Fibroblast of skin of abdomen (primary cell): ENCODE measurements at places on chromosomes 7 and 10.

DNA sequence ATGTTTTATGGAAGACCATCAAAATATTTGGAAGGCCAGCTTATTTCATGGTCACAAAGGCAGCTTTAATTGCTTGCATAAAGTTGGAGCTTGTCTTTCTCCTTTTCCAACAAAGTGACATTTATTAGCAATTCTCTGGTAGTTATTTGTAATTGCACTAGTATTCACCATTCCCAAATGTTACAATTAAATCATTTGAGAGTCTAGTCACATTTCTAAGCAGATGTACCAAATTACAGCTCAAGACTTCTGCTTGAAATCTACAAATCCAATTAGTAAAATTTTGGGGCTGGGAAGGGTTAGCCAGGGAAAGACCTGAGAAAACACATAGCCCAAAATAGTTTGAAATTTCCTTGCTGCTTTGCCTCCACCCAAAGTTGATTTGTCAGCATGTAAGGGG lies 376.1 kb upstream of the LRGUK start:
- DNase-seq, result no peak

DNA sequence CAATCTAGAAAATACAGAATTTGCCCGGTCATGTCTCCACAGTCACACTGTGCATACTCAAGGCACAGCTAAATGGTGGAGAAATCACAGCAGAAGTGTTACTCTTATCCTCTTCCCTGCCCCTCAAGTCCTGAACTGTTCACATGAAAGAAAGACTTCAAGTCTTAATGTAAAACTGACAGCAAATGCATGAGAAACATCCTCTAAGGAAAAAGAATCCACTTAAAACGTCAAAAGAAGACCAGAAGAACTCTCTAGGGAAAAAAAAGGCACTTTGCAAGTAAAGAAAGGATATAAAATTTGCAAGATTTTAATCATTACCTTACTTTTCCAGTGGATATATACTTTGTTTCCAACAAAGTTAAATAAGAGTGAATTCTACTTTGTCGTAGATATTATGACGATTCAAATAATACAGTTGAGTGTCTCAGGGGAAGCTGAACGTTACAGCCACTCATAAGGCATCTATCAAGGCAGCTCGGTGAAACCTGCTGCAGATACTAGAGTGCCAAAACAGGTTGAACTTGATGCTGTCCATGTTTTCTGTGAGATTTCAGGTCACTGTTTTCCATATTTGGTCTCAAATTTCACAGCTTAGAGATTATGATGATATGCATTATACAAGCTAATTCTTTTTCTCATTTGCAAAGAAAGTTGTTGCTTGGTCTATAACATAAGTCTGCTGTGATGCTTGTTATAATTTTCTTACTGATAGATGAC lies 155.0 kb downstream of the CTTNBP2 start:
- DNase-seq, result no peak

DNA sequence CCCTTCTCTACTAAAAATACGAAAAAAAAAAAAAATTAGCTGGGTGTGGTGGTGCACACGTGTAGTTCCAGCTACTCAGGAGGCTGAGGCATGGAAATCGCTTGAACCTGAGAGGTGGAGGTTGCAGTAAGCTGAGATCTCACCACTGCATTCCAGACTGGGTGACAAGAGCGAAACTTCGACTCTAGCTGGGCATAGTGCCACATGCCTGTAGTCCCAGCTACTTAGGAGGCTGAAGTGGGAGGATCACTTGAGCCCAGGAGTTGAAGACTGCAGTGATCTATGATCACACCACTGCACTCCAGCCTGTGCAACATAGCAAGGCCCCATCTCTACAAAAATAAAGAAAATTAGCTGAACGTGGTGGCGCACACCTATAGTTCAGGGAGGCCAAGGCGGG lies 1.2 kb upstream of the SPACDR start:
- no peak for DNase-seq

DNA sequence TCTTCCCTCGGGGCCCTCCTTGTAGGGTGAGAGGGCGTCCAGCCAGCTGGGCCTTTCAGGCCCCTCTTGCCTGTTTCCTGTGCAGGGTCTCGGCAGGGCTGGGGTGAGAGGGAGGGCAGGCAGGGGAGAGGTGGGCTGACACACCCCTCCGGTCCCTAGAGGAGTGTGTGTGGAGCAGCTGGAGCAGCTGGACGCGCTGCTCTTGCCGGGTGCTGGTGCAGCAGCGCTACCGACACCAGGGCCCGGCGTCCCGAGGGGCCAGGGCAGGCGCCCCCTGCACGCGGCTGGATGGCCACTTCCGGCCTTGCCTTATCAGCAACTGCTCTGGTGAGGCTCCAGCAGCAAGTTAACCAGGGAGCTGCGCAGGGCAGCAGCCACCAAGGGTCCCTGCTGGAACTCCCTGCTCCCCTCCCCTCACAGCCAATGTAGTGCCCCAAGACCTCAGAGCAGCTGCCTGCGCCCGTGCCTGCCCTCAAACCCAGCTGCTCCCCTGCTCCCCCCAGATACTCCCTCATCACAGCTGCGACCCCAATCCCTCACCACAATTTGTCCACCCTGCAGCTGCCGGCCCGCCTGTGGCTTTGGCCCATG lies 15.7 kb upstream of the ZNF862 start:
- no peak for DNase-seq

GRCh38 chr7:117929237-117929636 lies 56.0 kb upstream of the CTTNBP2 start:
- no peak for DNase-seq

DNA sequence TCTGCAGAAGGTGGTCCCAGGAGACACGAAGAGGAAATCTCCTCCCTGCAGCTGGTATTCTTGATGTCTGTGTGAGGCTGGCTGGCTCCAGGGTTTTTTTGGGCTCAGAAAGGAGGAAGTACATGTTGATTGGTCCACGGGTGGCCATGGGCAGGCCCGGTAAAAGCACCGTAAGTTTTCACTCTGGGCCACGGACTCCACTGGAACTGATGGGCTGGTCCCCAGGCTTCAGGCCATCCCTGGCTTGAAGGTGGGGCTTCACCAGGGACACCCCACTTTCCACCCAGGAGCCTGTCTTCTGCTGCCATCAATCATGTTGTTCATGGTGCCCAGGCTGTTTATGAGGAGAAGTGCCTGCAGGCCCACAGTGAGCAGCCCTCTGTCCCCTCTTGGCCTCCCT lies 736.8 kb downstream of the PCDH15 start:
- DNase-seq, result no peak

DNA sequence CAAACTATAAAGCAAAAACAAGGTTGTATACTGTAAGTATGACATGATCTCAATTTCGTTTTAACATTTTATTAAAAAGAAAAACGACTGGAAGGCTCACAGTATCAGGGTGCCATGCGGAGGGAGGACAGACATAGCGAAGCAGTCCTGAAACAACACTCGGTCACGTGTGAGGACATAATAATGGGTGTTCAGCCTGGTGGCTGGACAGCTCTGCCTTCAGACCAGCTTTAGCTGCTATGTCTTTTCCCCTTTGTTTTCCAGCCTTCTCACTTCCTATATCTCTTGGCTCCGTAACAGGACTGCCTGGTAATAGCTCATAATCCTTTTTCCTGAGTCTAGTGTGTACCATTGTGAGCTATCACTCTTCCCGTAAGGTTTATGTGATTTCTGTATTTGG lies 18.4 kb upstream of the KLF14 start:
- DNase-seq, result no peak

DNA sequence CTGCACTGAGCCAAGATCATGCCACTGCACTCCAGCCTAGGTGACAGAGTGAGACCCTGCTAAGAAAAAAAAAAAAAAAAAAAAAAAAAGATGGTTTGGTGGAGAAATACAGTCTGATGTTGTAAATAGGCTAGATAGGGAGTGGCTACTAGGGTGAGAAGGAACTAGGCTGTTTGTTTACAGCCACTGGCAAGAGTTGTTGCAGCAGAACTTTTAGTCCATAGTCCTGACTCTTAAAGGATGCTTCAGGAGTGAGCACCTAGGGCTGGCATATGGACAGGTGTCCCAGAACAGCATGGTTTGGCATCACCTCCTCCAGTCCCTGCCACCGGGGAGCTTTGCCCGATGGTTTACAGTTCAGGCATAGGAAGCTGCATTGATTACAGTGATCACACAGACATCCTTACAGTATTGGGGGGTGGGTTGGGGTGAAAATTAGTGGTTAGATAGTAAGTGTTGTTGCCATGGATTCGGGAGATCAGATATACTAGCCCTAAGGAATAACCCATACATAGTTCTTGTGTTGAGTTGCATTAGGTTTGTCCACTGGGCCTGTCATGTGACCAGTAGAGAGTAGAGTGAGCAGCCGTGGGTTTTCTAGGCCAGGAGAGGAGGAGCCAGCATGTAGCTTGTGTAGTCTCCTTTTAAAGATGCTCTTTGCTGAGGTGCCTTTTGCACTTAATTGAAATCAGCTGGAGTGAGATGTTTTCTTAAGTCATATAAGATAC lies 35.9 kb downstream of the ZRANB1 start:
- no peak for DNase-seq

GRCh38 chr7:43790834-43791233 lies 32.4 kb downstream of the BLVRA start:
- DNase-seq, result no peak

- no peak for DNase-seq
Measured at GRCh38 chr10:14535457-14536130, 204.9 kb upstream of the FRMD4A start.

DNA sequence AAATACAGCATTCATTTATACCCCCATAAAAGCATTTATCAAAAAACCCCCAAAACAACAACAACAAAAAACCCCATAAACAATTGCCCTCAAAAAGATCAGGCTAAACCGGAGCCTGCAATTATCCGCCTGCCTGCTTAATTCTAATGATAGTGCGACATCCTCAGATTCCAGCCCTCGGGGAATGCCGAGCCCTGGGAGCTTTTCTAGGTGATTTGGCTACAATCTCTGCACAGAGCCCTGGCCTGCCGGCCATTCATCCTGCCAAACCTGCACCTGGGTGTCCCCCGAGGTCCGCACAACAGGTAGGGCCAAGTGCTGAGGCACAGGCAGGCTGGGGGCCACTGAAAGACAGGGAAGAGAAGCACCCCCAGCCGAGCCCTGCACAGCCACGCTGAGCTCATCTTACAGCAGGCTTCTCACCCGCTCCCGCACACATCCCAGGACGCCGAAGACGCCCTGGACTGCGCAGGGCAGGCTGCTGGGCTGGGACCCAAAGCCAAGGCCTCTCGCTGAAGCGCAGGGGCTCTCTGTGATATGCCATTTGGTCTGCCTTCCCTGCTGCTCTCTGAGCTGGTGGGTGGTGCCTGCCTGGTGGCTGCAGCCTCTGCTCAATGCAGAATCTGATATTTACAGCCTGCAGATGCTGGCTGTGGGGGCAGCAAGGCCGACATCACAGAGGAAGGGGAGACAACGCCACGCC lies 57.5 kb downstream of the CAMK2B start:
- DNase-seq, result no peak

DNA sequence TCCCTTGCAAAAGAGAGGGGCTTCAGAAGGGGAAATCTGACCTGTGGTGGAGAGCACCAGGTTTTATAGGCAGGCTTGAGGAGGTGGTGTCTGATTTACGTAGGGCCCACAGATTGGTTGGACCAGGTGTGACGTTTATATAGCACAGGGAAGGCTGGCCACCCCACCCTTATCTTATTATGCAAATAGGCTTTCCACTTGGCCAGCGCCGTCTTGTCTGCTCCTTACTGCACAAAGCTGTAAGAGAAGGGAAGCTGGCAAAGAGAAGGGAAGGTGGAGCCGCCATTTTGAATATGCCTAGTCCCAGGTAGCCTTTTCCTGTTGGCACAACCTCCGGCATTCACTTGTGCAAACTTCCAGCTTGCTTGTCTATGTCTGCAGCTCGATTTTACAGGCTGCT lies 221.4 kb downstream of the GATA3 start:
- no peak for DNase-seq

- DNase-seq, result no peak
Measured at GRCh38 chr7:80467069-80467468, 44.8 kb downstream of the GNAT3 start.

DNA sequence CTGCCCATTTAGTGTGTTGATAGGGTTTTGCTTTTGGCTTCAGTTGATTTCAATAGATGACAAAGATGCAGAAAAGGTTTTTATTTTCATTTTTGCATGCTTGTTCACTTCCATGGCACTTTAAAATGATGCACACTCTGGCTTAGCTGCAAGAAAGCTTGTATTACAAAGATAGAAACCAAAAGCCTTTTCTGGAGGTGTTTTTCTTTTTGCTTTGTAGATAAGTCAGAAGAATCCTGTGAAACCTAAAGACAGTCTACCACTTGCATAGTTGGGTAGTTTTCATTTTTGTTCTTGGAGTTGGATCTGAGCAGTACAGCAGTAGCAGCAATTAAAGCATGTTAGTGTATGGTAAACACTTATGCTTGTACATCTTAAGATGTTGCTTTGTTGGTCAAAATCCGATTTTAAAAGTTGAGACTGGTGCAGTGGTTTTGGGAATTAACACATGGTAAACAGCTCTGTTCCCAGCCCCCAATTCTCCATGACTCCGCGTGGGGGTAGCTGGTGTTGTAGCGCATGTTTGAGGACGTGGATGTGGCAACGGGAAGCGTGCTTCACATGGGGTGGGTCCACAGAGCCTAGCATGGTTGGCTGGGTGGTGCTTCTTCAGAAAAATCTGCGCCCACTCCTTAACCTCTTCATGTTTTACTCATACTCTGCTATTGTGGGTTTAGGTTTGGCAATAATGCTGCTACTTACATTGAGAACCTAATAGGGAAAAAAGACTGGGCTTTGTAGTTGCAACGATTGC lies 19.8 kb downstream of the CCNY start:
- DNase-seq, result no peak

DNA sequence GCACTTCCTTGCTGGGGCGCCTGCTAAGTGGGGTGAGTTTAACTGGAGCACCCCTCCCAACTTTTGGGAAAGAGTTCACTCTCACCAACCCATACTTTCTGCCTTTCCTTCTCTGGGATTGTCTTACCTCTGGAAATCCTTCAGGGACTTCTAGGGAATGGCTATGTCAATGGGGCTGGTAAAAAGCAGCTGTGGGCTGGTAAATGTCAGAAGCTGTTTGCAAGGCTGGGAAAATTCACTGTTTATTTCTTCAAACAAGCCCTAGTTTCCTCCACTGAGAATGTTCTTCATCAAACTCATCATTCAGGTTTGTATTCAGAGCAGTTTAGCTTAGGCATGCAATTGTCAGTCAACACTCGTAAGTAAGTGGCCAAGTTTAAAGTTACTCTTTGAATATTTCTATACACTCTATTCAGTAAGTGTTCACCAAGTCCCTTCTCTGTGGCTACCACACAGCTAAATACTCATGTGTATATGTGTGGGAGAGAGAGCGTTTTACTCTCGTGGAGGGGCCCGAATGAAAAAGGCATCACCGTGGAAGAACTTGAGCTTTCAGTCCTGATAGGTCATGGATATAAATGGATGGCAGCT lies 654.8 kb downstream of the LRMDA start:
- DNase-seq, result no peak

DNA sequence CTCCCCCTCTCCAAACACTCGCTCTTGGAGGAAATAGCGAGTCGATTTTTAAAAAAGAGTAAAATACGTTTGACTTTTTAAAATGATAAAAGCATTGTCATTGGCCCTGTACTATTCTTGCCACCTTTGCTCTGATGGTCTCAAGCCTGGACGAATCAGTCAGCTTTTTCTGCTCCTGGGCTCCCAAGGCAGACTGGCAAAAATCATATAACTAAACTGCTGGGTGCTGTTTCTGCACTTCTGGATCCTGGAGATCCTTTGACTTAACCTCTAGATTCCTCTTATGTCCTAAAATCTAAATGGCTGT lies 1.8 kb downstream of the TPST1 start:
- DNase-seq, result no peak

GRCh38 chr7:47352394-47352968 lies 229.4 kb downstream of the TNS3 start:
- DNase-seq, result no peak
